Activated naive CD4-positive, alpha-beta T cell treated with anti-CD3 and anti-CD28 coated beads for 36 hours (primary cell): ENCODE measurements at places on chromosomes 4 and X. TPM values are rescaled to one million over a fixed set of nuclear protein-coding genes. Genes with fewer than 3 reads are reported as not detected.

DNA sequence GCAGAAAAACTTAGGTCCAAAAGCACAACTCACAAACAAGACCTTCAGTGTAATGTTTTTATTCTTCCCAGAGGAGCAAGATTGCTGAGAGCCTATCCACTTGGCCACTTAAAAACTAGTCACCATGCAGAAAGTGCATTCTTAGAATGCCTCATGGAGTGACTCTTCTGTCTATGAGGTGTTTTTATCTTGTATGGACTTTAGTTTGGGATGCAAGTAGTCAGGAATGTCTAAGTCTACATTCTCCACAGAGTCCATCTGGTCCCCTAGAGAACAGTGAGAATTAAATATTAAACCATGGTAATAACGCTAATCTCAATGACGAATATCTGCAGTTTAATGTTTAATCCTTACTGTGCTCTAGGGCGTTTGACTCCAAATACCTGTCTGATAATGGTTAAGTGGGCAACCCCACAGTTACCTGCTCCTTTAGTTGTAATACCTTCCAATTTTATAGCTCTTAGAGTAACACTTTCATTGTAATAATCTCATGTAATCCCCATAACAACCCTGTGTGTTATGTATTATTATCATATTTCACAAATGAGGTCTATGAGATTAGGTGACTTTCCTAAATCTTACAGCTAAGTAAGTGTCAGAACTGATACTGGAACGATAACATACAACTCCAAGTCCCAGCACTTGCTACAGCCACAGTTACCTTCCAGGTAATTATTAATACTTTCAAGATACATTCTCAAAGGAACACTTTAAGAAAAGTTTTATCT lies 235.6 kb upstream of the JADE1 start:
- H3K36me3 ChIP-seq: no peaks in the 10 kb centered on the region
- no peak overlapping the region for H3K27ac ChIP-seq
- no peak for DNase-seq
- H3K27me3 ChIP-seq: peaks cover 6% of the 10 kb centered on the region
- H3K4me1 ChIP-seq: no peaks in the 10 kb centered on the region

GRCh38 chr4:23297327-23297726 lies 592.5 kb downstream of the PPARGC1A start:
- H3K4me3 ChIP-seq: no peak overlapping the region
- no peak overlapping the region for H3K27ac ChIP-seq
- peak; percentile 25 for DNase-seq
- peaks cover 3% of the 10 kb centered on the region for H3K4me1 ChIP-seq
- H3K27me3 ChIP-seq: no peaks in the 10 kb centered on the region

GRCh38 chrX:155086202-155086840 lies 15.0 kb downstream of the BRCC3 start:
- H3K36me3 ChIP-seq: peaks cover 8% of the 10 kb centered on the region
- no peak overlapping the region for H3K27ac ChIP-seq
- no peaks in the 10 kb centered on the region for H3K4me1 ChIP-seq
- H3K27me3 ChIP-seq: no peaks in the 10 kb centered on the region
- peak; percentile 51 for DNase-seq

DNA sequence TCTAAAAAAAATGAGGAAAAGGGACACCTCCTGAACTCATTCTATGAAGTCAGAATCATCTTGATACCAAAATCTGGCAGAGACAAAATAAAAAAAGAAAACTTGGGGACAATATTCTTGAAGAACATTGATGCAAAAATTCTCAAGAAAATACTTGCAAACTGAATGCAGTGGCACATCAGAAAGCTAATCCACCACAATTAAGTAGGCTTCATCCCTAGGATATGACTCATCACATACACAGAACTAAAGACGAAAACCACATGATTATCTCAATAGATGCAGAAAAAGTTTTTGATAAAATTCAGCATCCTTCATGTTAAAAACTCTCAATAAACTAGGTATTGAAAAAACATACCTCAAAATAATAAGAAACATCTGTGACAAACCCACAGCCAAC lies 98.3 kb downstream of the FAM47B start:
- H3K4me1 ChIP-seq: no peaks in the 10 kb centered on the region
- H3K27ac ChIP-seq: no peak overlapping the region
- no peak overlapping the region for H3K4me3 ChIP-seq
- H3K36me3 ChIP-seq: no peaks in the 10 kb centered on the region

DNA sequence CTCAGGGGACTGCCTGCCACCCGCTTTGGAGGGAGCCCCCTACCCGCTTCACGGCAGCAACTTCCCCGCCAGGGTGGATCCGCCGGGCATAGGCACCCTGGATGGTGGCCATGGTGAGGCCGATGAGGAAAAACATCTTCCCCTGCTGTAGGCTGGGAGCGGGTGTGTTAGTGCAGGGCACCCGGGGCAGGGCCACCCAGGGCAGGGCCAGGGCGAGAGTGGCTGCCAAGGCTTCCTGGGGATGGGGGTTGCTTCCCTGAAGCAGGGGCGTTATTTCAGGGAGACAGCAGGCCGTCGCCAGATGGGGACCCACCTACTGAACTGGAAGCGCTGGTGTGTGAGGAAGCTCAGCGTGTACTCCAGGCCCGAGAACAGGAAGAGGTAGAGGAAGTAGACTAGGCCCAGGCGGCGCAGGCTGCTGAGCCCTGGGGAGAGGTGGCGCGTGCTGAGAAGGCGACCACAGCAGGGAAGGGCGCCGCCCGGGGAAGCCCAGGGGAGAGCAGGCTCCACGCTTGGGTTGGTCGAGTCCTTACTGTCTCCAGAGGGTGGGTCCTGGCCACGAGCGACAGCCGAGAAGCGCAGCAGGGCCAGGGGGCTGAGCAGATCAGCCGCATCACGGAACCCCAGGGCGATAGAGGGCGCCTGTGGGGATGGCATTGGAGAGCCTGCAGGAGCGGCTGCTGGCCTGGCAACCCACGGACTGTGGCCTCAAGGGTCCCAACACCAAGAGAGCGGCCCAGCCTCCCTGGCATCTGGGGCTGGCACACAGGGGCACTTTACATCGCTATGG lies 31.5 kb downstream of the NOP14 start:
- peak overlapping the region; percentile 56 for H3K4me3 ChIP-seq
- H3K27ac ChIP-seq: peak overlapping the region; percentile 89
- peak; percentile 72 for DNase-seq
- peaks cover 19% of the 10 kb centered on the region for H3K36me3 ChIP-seq
- H3K4me1 ChIP-seq: peaks cover 34% of the 10 kb centered on the region

GRCh38 chrX:107842715-107843400 lies 17.2 kb downstream of the MID2 start:
- no peaks in the 10 kb centered on the region for H3K27me3 ChIP-seq
- no peak overlapping the region for H3K4me3 ChIP-seq
- H3K4me1 ChIP-seq: peaks cover 15% of the 10 kb centered on the region
- H3K27ac ChIP-seq: no peak overlapping the region
- H3K36me3 ChIP-seq: peaks cover 8% of the 10 kb centered on the region

DNA sequence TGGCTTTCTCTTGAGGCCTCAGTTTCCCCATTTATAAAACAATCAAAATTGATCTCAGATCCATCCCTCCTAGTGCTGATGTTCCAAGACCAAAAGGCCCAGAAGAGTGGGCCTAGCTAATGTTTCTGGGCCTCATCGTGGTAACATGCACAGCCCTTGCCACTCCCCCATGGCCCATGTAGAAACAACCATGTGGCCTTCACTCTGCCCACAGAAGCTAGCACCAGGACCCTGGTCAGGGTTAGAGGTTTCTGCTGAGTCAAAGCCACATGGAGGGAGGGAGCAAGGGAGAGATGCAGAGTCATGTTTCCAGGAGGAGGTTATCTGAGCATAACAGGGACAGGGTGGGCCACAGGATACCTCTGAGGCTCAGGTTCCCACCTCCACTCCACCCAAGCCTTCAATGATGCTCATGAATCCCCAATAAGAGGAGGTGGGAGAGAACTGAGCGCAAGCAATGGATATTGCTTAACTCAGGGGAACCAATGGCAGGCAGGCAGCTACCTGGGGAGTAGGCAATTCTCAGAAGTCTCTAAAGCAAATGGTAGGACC lies 16.9 kb downstream of the OTUD5 start:
- H3K4me1 ChIP-seq: peaks cover 81% of the 10 kb centered on the region
- DNase-seq: peak; percentile 10
- H3K36me3 ChIP-seq: peaks cover 45% of the 10 kb centered on the region

- no peaks in the 10 kb centered on the region for H3K27me3 ChIP-seq
- H3K27ac ChIP-seq: peak overlapping the region; percentile 24
- H3K4me3 ChIP-seq: peak overlapping the region; percentile 25
- peak; percentile 85 for DNase-seq
Measured at GRCh38 chrX:134186362-134187121, 50.4 kb upstream of the CCDC160 start.

DNA sequence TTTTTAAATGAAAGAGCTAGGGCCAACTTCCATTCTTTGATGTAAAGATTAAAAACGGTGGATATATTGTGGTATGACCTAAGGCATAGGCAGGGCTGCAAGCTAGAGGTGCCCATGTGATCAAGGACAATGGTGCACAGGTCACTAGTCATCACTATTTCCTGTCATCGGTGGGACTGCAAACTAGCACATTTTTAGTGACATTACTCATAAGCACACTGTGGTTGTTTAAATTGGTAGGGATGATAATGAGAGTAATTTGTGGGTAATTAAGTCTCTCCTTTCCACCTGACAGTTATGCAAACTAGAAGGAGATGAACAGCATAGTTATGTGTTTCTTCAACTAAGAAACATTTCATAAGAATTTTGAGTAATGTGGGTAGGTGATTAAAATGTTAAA lies 85.4 kb downstream of the GPRIN3 start:
- H3K4me1 ChIP-seq: peaks cover 12% of the 10 kb centered on the region
- DNase-seq: no peak
- no peaks in the 10 kb centered on the region for H3K36me3 ChIP-seq

DNA sequence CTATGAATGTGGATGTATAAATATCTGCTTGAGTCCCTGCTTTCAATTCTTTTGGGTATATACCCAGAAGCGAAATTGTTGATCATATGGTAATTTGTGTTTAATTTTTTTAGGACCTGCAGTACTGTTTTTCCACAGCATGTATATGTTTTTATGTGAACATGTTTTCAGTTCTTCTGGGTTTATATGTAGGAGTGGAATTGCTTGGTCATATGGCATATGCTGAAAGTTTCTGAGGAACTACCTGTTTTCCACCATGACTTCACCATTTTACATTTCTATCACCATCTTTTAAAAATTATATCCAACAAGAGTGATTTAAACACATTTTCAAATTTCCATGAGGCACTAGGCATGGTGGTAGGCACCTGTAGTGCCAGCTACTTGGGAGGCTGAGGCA lies 8.2 kb downstream of the PPAT start:
- no peak overlapping the region for H3K4me3 ChIP-seq
- no peak for DNase-seq
- no peak overlapping the region for H3K27ac ChIP-seq
- peaks cover 36% of the 10 kb centered on the region for H3K4me1 ChIP-seq
- H3K27me3 ChIP-seq: no peaks in the 10 kb centered on the region

DNA sequence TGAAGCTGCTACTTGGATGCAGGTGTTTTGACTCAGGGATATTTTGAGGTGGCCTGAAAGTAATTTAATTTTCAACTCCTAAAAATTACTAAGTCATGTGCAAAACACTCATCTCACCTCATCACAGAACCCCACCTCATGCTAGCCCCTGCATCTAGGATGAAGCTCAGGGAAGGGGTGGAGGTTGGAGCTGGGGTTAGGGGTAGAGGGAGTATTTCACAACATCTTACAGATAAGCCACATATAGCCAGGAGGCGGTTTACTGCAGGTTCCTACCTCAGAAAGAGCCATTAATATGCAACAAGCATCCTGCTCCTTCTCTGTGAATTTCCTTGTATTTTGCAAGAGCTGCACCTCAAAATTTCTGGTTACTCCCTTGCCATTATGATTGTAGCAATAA lies 70.5 kb upstream of the TSPAN5 start:
- DNase-seq: no peak
- no peak overlapping the region for H3K27ac ChIP-seq
- H3K4me1 ChIP-seq: peaks cover 5% of the 10 kb centered on the region
- H3K36me3 ChIP-seq: peaks cover 7% of the 10 kb centered on the region
- H3K27me3 ChIP-seq: no peaks in the 10 kb centered on the region

GRCh38 chr4:3355266-3355748 lies 62.5 kb downstream of the RGS12 start:
- peaks cover 20% of the 10 kb centered on the region for H3K4me1 ChIP-seq
- DNase-seq: peak; percentile 46
- no peak overlapping the region for H3K4me3 ChIP-seq
- H3K27ac ChIP-seq: no peak overlapping the region
- H3K27me3 ChIP-seq: no peaks in the 10 kb centered on the region

DNA sequence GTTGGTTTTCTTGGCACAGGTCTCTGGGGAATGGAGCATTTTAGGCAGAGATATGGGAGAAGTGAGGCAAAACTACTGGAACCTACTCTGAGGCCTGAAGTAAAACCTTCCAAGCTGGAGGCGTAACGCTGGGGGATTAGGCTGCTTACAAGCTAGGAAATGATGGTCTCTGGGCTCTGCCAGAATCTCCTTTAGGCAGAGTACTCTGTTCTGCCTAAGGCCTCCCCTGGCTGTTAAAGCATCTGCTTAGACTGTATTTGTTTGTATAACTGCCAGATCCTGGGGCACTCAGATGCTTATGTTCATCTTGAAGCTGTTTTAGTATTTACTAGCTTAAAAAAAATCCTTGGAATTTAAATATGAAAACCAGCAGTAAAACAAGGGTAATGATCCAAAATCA lies 822.2 kb downstream of the RPA4 start:
- H3K27me3 ChIP-seq: no peaks in the 10 kb centered on the region
- DNase-seq: no peak
- no peaks in the 10 kb centered on the region for H3K4me1 ChIP-seq
- H3K27ac ChIP-seq: no peak overlapping the region

- no peaks in the 10 kb centered on the region for H3K27me3 ChIP-seq
- H3K27ac ChIP-seq: no peak overlapping the region
- DNase-seq: no peak
Measured at GRCh38 chr4:148214529-148215166, 227.6 kb downstream of the NR3C2 start.

DNA sequence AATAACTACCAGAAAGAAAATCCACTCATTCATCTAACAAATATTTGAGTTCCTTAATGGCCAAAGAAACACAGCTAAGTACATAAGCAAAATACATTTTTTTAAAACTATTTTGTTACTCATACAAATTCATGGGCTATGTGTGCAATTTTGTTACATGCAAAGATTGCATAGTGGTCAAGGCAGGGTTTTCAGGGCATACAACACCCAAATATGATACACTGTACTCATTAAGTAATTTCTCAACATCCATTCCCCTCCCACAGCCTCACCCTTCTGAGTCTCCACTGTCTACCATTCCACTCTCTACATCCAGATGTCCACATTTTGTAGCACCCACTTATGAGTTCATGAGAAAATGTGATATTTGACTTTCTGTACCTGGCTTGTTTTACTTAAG lies 58.2 kb downstream of the BRWD3 start:
- peaks cover 25% of the 10 kb centered on the region for H3K36me3 ChIP-seq
- peaks cover 15% of the 10 kb centered on the region for H3K4me1 ChIP-seq
- no peak overlapping the region for H3K4me3 ChIP-seq
- H3K27me3 ChIP-seq: no peaks in the 10 kb centered on the region
- no peak overlapping the region for H3K27ac ChIP-seq

CNGA1 gene
- 0.26 TPM for total RNA-seq

SYN1 gene
- total RNA-seq: 0.12 TPM

DCAF12L1 gene
- not detected for total RNA-seq

NSUN7 gene
- total RNA-seq: 0.19 TPM
